ENCODE measurements at places on chromosomes 4 and X.
A peak's percentile ranks its signal among the peaks of the same experiment; 100 is the strongest.

DNA sequence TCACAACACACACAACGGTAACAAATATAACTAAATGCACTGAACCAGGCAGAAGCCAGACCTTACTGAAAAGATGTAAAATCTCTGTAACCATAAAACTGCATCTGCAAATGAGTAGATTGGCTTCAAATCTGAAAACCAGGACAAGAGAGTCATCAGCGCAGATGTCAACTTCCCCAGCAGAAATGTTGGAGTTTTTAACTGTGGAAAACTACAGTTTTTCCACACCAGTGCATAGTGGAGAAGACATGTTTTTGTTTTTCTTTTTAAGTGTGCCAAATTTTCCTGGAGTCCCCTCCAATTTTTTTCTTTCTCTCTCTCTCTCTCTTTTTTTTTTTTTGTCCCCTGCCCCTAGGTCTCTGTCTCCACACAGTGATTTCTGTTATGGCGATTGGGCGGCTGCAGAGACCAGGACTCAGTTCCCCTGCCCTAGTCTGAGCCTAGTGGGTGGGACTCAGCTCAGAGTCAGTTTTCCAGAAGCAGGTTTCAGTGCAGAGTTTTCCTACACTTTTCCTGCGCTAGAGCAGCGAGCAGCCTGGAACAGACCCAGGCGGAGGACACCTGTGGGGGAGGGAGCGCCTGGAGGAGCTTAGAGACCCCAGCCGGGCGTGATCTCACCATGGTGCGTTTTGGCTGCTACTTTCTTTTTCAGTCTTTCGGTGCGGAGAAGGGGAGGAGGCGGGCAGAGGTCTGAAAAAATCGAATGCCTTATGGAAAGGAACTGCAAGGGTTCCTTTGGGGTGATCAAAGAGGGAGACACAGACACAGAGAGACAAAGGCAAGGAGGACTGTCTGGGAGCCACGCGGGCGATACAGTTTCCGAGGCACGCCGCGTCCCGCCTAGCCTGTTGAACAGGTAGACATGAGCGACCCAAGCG lies at the start of gene GUCY1A1:
Gene GUCY1A1, plus strand, starts transcription at position 505 of the 878 bp plus-strand sequence. CDS start 30,020 bp downstream, outside the sequence.
- DNase-seq = no peak

- no peak for DNase-seq
Observed at GRCh38 chrX:112641449-112641848, 38.3 kb downstream of the LHFPL1 start.

DNA sequence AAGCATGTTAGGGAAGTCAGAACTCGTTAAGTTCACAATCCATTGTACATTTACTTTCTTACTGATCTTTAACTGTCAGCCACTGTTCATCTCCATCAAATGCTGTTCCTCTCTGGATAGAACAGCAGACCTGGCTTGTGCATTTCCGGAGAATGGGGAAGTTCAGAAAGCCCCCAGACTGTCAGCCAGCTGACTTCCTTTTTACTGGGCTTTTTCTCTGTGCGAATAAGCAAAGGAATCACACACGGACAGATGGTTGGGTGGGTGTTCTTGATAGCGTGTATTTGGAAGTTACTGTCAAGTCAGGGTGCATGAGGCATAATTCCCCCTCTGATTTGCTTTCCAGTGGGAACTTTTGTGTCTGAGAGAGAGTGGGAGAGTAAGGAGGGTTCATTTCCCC lies 56.8 kb downstream of the TSPAN7 start:
- DNase-seq = no peak

DNA sequence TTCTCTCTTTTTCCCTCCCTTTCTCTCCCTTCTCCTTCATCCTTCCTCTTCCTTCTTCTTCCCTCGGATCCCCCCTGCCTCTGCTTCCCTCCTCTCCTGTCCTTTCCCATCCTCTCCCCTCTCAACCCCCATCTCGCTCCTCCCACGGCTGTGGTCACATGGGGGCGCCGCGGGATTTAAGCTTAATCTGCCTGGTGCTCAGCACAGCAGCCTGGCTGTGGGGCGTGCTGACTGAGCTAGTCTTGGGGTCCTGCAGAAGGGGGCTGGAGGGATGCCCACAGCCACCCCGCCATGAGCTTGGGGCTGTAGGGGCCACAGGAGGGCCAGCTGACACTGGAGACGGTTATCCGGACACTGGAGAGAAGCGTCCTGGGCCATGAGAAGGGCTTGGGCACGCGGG lies 10.7 kb downstream of the SMIM10L2A start:
- no peak for DNase-seq

DNA sequence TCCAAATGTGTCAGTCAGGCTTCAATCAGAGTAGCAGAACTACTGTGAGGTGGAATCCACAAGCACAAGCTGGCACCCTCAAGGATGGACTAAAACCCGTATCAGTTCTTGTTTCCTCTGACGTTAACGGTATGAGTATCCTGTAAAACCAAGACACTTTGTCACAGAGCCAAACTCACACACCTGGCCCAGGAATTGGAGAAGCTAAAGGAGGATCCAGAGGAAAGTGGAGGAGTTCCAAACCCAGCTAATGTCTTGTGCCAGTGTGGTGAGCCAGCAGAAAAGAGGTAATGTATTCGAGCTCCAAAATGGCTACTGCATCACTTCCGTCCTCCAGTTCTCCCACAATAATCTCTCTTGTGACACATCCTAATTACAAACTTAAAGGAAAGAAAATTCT lies 44.7 kb downstream of the ATP1B4 start:
- no peak for DNase-seq

GRCh38 chr4:123477711-123478209 lies 81.2 kb downstream of the SPRY1 start:
- peak; percentile 75 for DNase-seq

- peak; percentile 90 for DNase-seq
Observed at GRCh38 chr4:186723292-186724057, at the start of gene FAT1. FAT1 (minus strand) TSS chr4:186723856; CDS start chr4:186709827, 14,029 bp downstream.

DNA sequence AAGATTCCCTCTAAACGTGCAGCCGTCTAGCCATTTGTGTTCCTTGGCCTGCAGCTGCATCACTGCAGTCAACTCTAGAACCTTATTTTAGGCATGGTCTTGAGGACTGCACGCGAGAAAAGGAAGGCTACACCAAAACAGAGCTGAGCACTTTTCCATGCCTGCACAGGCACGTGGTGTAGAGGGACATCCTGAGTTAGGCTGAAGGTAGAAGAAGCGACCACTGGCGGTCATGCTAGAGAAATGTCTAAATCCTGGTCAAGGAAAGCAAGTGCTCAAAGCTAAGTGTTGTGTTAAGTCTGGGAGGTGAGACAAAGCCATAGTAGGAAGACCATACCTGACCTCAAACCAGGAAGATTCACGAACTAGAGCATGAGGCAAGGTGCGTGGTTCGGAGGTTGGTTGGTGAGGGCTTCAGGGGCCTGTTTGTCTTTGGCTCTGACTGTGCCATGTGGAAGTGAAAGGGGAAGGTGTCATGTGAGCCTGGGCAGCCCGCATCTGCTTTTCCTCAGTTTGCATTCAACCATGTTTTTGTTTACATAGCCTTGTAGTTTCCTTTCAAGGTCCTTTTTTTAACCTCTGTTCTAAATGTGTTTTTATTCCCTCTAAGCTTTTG lies 203.8 kb downstream of the AASDH start:
- no peak for DNase-seq

Data from fibroblast of skin of right biceps (primary cell).